ENCODE measurements at places on chromosomes 4 and X. TPM values are rescaled to one million over a fixed set of nuclear protein-coding genes. Genes with fewer than 3 reads are reported as not detected.

GRCh38 chr4:156390599-156391324 lies 437.1 kb upstream of the CTSO start:
- no peaks in the 10 kb centered on the region for H3K36me3 ChIP-seq
- no peak for DNase-seq
- no peaks in the 10 kb centered on the region for H3K27me3 ChIP-seq
- H3K27ac ChIP-seq = no peak overlapping the region
- H3K4me1 ChIP-seq = peaks cover 7% of the 10 kb centered on the region
- H3K4me3 ChIP-seq = no peak overlapping the region

- no peak overlapping the region for H3K27ac ChIP-seq
- H3K36me3 ChIP-seq = peaks cover 17% of the 10 kb centered on the region
- H3K4me1 ChIP-seq = no peaks in the 10 kb centered on the region
- H3K4me3 ChIP-seq = no peak overlapping the region
Measured at GRCh38 chrX:118751950-118752783, 24.8 kb downstream of the IL13RA1 start.

Gene CXorf65
- not detected for polyA plus RNA-seq

Gene ENAM
- 0.08 TPM for polyA plus RNA-seq

Gene PLS3
- 12.9 TPM for polyA plus RNA-seq

- no peaks in the 10 kb centered on the region for H3K4me1 ChIP-seq
- no peak overlapping the region for H3K4me3 ChIP-seq
- DNase-seq = no peak
- no peak overlapping the region for H3K27ac ChIP-seq
Measured at GRCh38 chr4:77538574-77539157, 67.0 kb upstream of the CXCL13 start.

Measured in psoas muscle (tissue), 8 donors.